ENCODE measurements at places on chromosomes 1 and 21.

DNA sequence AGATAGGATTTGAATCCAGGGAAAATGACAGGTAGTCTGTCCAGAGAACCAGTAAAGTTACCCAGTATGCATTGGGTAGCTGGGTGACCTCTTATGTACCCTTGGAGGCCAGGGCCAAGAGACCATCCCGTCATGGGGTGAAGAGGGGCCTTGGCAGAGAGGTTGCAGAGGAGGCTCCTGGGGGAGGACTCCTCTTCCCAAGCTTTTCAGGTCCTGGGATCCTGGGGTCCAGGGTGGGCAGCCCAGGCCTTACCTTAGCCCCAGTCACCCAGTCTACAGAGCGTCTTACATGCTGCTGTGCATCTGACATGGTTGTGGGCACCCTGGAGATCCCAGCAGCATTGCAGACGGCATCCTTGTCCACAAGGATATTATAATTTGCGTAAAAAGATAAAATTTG lies 14.0 kb downstream of the PMF1 start:
- DNase-seq, result no peak

DNA sequence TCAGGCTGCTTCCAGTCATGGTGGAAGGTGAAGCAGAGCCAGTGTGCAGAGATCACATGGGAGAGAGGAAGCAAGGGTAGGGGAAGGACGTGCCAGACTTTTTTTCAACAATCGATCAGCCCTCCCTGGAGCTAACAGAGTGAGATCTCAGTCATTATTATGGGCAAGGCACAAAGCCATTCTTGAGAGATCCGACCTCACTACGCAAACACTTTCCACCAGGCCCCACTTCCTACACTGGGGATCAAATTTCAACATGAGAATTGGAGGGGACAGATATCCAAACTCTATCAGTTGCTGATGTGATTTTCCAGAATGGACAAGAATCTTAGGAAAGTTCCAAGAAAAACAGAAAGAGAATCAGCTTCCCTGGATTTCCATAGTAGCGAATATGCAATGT lies 60.5 kb downstream of the BACE2 start:
- DNase-seq, result no peak

DNA sequence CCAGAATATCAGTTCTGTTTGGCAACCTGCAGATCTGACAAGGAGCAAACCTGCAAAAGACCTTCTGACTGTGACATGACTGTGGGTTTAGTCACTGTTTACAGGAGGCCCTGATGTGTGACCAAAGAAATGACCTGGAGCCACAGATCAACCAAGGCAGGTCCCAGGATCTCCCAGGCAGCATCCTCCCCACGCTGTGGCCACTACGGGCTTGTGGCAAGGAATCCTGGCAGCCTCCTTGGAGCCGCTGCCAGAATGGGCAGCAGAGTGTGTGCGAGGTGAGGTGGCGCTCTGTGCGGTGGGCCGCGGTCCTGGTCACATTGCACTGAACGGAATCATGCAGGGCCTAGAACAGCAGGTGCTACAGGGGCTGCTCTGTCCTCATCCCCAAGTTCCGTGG lies 15.9 kb downstream of the MCM3AP start:
- DNase-seq, result no peak

DNA sequence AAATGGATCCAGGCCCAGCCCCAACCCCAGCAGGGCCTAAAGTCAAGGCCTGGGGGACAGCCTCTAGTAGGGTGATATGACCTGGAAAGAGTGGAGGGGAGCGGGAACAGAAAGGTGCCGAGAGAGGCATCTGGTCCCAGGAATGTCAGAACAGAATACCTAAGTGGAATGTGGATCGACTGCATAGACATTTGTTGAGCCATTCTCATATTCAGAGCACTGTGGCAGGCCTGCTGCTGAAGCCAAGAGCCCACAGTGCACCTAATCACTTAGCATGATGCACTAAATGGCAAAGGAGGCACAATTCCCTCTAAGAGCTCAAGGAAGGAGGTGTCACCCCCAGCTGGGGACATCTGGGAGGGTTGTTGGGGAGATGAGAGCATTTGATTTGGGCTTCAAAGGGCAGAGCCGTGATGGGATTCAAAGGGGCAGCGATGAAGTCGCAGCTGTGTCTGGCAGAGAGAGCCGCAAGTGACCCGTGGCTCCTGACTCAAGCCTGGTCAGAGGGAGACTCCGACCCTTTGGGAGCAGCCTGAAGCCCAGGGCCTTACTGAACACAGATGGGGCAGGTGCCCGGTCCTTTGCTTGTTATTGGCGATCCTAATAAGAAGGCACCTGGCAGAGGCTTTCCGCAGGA lies 8.6 kb upstream of the PKP1 start:
- DNase-seq, result no peak

DNA sequence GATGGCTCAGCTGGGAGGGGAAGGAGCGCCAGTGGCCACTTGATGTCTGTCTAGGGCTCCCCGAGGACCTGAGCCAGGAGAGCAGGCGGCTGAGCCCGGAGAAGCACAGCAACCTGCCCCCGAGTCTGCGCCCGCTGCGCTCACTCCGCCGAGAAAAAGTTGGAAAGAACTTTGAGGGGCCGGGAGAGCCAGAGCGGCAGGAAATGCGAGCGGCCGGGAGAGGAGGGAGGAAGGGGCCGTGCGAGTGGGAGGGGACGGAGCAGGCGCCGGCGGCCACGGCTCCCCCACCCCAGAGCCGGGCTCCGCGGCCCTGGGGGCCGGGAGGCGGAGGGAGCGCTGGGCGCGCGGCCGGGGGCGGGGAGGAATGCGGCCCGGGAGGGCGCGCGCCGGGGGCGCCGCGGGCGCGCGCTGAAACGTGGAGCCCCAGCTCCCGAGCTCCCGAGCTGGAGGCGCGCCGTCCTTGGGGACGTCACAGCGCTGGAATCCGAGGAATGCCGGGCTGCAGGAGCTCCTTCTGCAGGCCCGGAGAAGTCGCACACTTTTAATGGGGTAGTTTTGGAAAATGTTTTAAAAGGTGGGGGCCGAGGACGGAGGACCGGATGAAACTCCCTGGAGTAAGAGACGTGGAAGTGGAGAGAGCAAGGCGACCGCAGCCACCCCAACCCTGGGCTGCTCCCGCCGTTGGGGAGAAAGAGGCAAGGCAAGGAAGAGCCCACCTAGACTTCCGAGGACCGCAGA lies at the start of gene PTPN14:
TSS of gene PTPN14 (minus strand) at position 167 of the 738 bp plus-strand sequence. CDS start 86,799 bp downstream, outside the sequence.
- DNase-seq, result peak; percentile 80

Measured in AG09309 (cell line).